Stimulated activated CD4-positive, alpha-beta T cell treated with anti-CD3 and anti-CD28 coated beads, Interleukin-12 subunit alpha, Interleukin-12 subunit beta, amount 100 ng/mL, for 48 hours (primary cell): ENCODE measurements at places on chromosomes 2 and 18.

DNA sequence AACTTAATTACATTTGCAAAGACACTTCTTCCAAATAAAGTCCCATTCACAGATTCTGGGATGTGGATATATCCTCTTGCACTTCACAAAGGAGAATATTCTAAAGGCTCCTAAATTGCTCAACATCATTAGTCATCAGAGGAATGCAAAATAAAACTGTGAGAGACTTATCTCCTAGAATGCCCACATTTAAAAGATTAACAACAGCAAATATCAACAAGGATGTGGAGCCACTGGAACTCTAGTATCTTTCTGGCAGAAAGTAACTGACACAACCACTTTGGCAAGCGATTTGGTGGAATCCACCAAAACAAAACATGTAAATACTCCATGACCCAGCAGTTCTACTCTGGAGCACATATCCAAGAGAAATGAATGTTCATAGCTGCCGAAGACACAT lies 4.6 kb downstream of the NEU2 start:
- DNase-seq = no peak

- no peak for DNase-seq
These were observed 33.7 kb downstream of the EIF4E2 start for GRCh38 chr2:232584238-232584637.

DNA sequence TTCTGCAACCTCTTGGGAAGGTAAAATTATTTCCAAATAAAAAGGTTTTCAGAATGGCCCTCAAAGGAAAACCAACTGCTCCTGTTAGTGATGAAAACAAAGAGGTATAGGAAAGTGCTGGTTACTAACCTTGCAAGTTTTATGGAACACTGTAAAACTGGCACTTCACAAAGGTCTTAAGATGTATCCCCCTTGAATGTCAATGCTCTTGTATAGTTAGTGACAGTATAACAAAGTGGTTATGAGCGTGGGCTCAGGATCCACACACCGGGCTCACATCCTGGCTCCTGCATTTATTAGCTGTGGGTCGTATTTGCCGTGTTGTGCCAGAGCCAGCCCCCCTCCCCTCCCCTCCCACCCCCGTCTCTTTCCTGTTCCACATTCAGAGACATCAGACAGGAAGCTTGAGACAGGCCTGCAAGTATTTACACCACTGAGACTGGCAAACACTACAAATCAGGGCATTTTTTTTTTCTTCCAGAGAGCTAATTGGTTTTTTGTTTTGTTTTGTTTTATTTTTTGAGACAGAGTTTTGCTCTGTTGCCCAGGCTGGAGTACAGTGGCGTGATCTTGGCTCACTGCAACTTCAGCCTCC lies 9.2 kb upstream of the DNPEP start:
- no peak for DNase-seq

GRCh38 chr2:66555091-66555490 lies 120.2 kb downstream of the MEIS1 start:
- DNase-seq = no peak

- DNase-seq = no peak
These were observed 21.5 kb upstream of the DSG3 start for GRCh38 chr18:31426021-31426420.

DNA sequence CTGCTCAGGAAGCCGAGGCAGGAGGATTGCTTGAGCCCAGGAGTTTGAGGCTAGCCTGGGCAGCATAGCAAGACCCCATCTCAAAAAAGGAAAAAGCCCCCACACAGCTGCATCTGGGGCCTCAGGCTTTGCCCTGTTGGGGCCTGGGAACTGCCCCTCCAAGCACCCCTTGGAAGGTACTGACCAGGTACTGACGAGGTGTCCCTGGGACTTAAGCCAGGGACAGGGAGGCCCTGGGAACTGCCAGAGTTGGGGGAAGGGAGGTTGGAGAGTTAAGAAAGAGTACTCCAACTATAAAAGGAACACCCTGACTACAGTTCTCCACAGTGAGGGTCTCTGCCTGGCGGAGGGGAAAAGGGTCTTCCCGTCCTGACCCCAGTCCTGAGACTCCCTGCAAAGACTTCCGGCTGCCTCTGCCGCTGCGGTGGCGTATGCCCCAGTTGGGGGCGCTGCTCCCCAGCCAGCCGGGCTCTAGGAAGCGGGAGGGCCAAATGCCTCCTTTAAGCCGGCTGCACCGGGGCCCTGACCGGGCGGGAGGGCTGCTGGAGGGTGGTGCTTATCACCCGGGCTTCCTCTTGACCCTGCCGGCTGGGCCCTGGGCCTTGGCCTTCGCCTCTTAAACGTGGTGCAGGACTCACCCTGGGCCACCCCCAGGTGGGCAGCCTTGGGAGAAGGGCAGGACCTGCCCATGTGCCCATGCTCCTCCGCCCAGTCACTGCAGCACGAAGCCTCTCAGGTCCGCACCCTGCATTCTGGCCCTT lies 12.8 kb downstream of the SLC30A3 start:
- DNase-seq = peak; percentile 55

DNA sequence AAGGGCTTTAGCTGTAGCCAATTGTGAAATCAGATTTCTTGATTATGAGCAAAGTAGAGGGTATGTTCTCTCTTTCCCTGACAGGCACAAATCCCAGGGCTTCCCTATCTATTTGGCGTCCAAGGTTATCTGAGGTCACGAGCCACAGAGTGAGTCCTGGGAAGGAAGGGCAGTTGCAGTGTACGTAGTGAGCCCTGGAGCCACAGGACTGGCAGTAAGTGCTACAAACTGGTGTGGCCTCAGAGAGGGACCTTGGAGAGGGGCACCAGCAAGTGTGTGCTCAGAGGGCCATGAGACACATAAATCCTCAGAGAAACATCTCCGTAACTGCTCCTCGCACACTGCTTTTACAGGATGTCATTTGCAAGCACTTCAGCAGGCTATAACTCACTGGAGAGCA lies 115.5 kb upstream of the SH3BP4 start:
- DNase-seq = no peak

- DNase-seq = no peak
These were observed 289.2 kb downstream of the SUCLG1 start for GRCh38 chr2:84169871-84170270.

- no peak for DNase-seq
These were observed 139.5 kb upstream of the NABP1 start for GRCh38 chr2:191538334-191538903.

- DNase-seq = no peak
These were observed 145.0 kb downstream of the HRH4 start for GRCh38 chr18:24605444-24605843.

GRCh38 chr2:46774499-46775228 lies 140.9 kb downstream of the MCFD2 start:
- DNase-seq = no peak

DNA sequence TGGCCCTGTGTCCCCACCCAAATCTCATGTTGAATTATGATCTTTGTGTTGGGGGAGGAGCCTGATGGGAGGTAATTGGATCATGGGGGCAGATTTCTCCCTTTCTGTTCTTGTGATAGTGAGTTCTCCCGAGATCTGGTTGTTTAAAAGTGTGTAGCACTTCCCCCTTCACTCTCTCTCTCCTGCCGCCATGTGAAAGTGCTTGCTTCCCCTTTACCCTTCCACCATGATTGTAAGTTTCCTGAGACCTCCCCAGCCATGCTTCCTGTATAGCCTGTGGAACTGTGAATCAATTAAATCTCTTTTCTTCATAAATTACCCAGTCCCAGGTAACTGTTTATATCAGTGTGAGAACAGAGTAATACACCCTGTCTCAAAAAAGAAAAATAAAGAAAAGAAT lies 25.5 kb downstream of the LRRFIP1 start:
- no peak for DNase-seq

- DNase-seq = no peak
These were observed 16.2 kb downstream of the CEP68 start for GRCh38 chr2:65072181-65072970.

- no peak for DNase-seq
These were observed 16.5 kb downstream of the TMEM178A start for GRCh38 chr2:39682066-39682692.

DNA sequence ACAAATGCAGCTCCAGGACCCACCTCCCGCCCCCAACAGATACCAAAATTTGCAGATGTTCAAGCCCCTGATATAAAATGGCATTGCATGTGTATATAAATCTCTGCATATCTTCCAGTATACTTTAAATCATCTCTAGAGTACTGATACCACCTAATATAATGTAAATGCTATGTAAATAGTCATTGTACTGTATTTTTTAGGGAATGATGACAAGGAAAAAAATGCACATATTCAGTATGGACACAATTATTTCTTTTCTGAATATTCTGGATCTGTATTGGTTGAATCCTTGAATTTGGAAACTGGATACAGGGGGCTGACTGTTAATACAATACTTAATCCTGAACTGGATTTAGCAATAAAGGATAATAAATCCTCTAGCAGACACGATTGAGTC lies 67.7 kb downstream of the FRZB start:
- DNase-seq = no peak

- no peak for DNase-seq
These were observed 116.2 kb downstream of the GAREM1 start for GRCh38 chr18:32354518-32354917.

DNA sequence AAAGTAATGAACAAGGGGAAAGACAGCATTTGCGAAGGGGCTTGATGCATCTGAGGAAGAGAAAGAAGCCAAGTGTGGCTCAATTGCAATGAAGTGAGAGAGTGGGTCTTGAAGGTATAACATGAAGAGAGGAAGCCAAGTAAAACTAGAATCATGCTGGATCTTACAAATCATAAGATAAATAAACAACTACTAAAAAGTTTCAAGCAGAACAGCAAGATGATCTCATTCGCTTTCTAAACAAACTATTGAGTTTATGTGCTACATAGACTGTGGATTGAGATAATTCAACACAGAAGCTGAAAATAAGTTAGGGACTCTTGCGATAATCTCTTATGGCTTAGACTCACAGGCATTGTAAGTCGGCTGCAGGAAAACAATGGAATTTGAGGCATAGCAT lies 1310.5 kb upstream of the NRXN1 start:
- DNase-seq = no peak

DNA sequence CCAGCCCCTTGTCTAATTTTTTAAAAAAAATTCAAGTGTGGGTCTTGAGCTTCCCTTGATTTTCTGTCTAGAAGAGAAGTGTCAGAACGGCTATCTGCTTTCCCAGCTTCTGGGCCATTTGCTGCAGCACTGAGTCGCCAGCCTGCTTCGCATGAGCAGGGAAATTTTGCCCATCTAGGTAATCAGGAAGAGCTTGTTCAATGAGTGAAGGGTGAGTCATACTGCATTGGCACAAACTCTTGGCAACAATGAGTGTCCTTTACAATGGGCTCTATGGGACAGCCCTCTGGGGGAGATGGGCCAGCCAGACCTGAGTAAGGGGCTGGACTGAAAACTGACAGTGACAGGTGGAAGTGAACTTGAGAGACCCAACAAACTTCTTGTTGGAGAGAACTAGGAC lies 2.4 kb upstream of the RNF144A start:
- DNase-seq = no peak

DNA sequence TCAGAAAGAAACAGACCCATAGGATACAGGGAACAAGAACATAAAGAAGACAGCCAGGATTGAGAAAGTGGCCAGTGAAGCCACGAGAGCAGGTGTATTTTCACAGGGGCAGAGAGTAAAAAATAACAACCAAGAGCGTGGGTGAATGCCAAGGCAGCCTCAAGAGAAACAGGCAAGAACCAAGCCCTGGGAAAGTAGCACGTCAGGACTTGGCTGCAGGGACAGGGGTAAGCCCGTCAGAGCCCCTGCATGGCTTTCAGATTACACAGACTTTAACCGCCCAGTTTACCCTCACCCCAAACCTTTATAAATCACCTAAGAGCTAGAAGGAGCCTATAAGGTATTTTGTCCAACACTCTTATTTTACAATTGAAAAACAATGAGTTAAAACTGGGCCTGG lies 43.7 kb downstream of the ARL4C start:
- no peak for DNase-seq

DNA sequence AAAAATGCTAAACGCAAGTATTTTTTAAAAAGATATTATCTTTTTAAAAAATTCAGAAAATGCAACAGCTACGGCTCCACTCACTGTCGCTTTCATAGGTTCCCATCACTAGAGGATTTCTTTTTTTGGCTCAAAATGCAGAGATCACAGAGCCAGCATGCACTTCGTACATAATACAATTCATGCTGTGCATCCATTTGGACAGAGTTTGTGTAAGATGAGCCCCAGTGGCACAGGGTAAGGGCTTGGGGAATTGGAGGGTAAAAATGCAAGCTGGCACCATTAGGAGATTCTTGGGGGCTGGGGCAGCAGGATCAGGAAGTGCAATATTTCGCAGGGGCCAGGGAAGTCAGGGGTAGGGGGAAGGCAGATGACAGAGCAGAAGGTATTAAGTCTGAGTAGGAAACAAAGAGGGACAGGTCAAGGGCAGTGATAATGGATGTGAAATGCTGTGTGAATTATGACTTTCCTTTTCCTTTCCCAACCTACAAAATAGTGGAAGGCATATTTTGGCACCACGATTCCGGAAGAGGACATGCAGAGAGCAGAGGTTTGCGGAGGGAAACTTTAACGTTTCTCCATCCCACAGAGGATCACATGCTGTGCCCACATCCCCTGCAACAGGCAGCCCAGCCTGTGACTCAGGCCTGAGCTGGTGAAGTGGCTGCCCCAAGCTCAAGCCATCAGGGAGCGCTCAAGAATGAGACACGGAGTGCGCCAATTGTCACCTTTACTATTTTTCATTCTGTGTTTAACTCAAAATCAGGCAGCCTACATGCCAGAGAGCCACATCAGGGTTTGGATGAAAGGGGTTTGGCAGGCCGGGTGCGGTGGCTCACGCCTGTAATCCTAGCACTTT lies 4.7 kb downstream of the CAPG start:
- peak; percentile 63 for DNase-seq

GRCh38 chr2:140747090-140747489 lies 1383.7 kb downstream of the LRP1B start:
- no peak for DNase-seq

- no peak for DNase-seq
These were observed 110.9 kb downstream of the INHBB start for GRCh38 chr2:120456867-120457266.

DNA sequence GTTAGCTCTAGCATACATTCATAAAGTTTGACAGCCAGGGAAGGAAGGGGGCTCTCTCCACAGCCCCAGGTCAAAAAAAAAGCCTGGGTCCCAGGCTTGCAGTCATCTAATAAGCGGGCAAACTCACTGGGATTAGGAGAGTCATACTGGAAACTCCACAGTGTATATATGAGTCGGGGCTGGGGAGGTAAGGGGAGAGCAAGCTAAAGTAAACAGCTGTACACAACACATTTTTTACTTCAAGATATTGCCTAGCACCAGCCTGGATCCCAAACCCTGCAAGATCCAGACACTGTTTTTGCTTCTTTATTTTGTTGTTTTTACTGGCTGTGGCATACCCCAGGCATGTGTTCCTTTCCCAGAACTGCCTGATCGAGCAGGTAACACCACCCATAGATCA lies 291.3 kb upstream of the TANK start:
- no peak for DNase-seq
